Inflammatory macrophage (primary cell): ENCODE measurements at places on chromosomes 7 and 10.

- DNase-seq: peak; percentile 57
These were observed 45.6 kb downstream of the ZNF438 start for GRCh38 chr10:30986053-30986555.

- DNase-seq: no peak
These were observed 168.0 kb downstream of the SORCS1 start for GRCh38 chr10:106996510-106996909.

GRCh38 chr7:289209-289755, 688 bp upstream of the FOXL3 start:
- DNase-seq: no peak

DNA sequence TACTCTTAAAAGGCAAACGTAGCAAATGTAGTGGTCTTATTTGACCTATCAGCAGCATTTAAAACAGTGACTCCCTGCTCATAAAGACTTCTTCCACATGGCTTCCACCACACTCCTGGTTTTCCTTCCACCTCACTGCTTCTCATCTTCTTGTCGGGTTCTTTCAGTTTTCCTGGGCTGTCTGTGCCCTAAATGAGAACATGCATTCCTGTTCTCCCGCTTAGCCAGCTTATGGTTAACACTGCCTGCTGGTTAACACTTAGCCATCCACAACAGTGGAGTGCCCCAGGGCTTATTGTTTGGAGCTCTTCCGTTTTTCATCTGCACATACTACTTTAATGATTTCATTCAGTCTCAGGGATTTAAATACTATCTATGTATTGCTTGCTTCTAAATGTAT, 34.3 kb upstream of the EXOC6 start:
- DNase-seq: no peak

- no peak for DNase-seq
These were observed 4.1 kb downstream of the LRRC17 start for GRCh38 chr7:102916881-102917280.

- no peak for DNase-seq
These were observed 2.7 kb downstream of the PIK3CG start for GRCh38 chr7:106867641-106868351.

DNA sequence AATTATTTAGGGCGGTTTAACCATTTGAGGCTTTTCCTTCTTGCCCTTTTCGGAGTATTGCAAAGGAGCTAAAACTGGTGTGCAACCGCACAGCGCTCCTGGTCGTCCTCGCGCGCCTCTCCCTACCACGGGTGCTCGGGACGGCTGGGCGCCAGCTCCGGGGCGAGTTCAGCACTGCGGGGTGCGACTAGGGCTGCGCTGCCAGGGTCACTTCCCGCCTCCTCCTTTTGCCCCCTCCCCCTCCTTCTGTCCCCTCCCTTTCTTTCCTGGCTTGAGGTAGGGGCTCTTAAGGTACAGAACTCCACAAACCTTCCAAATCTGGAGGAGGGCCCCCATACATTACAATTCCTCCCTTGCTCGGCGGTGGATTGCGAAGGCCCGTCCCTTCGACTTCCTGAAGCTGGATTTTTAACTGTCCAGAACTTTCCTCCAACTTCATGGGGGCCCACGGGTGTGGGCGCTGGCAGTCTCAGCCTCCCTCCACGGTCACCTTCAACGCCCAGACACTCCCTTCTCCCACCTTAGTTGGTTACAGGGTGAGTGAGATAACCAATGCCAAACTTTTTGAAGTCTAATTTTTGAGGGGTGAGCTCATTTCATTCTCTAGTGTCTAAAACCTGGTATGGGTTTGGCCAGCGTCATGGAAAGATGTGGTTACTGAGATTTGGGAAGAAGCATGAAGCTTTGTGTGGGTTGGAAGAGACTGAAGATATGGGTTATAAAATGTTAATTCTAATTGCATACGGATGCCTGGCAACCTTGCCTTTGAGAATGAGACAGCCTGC, 3.1 kb downstream of the FZD1 start:
- DNase-seq: no peak

GRCh38 chr7:151891753-151892152, 14.8 kb upstream of the PRKAG2 start:
- no peak for DNase-seq

GRCh38 chr10:71718165-71718698, 1.3 kb downstream of the C10orf105 start:
- DNase-seq: no peak

DNA sequence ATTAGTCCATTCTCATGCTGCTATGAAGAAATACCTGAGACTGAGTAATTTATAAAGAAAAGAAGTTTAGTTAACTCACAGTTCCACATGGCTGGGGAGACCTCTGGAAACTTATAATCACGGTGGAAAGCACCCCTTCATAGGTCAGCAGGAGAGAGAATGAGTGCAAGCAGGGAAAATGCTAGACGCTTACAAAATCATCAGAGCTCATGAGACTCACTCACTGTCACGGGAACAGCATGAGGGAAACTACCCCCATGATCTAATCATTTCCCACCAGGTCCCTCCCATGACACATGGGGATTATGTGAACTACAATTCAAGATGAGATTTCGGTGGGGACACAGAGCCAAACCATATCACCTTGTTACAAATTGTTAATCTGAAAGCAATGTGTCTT, 15.8 kb downstream of the TAS2R39 start:
- peak; percentile 57 for DNase-seq

- no peak for DNase-seq
These were observed 304.8 kb downstream of the GLRX3 start for GRCh38 chr10:130440971-130441370.

GRCh38 chr10:10589540-10590303, 427.9 kb upstream of the CELF2 start:
- DNase-seq: peak; percentile 1

DNA sequence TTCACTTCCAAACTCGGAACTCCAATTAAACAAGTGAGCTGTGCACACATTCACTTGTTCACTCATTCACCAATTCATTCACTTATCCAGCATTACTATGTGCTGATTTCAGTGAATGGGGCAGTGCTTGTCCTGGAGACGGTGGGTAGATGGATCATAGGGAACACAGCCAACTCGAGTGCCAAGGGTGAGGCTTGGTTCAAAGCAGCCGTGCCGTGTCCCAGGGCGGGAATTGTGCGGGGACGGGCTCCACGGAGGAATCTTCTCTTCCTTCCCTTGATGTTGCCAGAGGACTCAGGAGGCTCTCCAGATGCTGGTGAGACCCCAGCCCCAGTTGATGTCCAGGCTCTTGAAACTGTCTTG, 2.9 kb downstream of the SH2D4B start:
- no peak for DNase-seq

GRCh38 chr7:22782616-22783232, 39.9 kb downstream of the TOMM7 start:
- DNase-seq: peak; percentile 73

DNA sequence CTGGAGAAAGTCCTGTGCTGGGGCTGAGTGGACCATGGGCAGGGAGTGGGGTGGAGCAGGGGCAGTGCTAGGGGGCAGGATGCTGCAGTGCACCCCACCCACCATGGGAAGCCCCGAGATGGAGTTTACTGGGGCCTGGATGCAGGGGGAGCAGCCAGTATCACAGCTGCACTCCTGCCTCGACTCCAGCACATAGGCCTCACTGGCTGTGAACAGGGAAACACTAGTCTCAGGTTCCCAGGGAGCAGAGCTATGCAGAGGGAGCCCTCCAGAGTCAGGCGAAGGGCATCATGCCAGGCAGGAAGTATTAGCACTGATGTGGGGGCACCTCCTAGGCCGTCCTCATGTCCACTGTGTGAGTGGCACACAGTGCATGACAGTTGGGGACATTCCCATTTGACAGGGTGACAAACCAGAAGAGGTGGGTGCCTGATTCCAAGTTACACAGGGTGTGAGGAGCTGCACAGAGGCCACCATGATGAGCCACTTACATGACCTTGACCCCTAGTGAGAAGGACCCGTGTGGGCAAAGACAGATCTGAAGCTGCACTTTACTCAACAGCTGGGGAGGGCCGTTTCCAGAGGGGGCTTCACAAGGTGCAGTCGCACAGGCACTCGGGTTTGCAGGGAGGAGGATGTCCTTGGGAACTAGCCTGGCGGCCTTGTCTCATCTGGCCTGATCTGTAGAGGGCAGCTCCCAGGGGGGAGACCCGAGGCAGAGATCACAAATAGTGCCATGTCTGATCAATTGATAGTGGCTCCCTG, 69.9 kb upstream of the LRRC4 start:
- DNase-seq: no peak

- DNase-seq: peak; percentile 1
These were observed 121.5 kb downstream of the NKX6-2 start for GRCh38 chr10:132664407-132664806.

GRCh38 chr10:26593896-26594295, 103.6 kb upstream of the PDSS1 start:
- DNase-seq: no peak

DNA sequence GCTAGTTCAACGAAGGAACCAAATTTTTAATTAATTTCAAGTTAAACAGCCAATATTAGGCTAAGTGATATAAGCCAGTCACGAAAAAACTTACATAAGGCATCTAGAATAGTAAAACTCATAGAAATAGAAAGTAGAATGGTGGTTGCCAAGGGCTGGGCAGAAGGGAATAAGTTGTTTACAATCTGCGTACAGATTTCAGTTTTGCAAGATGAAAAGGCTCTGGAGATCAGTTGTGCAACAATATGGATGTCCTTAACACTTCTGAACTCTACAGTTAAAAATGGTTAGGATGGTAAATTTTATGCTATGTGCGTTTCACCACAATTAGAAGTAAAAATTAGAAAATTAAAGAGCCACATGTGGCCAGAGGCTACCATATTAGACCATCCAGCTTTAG, 13.3 kb downstream of the SCRN1 start:
- peak; percentile 10 for DNase-seq

- no peak for DNase-seq
These were observed 15.9 kb downstream of the AQP1 start for GRCh38 chr7:30927559-30927958.

DNA sequence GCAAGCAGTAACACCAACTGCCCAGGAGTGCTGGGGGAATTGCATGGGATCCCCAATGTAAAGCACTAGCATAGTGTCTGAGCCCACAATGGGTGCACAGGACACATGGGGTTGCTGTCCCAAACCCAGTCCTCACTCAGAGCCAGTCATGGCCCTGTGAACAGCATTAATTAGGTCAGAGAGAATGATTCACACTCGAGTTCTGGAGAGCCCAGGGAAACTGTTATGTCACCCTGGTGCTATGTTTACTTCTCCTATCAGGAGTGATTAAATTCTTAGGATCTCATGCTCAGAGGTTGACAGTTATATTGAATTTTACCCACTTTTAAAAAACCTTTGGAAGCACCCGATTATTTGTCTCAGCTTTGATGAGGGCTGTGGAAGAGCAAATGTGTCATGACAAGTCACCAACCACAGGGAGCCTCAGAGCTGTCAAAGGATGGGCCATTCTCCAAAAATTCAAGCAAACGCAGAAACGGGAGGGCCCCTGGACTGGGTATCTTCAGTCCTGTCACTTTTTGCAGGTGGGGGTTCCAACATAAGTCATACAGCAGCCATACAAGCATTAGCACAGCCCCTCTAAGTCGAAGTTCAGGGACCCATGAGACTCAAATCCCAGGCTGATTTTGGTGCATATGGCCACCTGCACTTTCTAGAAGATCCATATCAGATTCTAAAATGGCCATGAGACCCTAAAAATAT, 1.3 kb upstream of the RASSF4 start:
- peak; percentile 81 for DNase-seq

GRCh38 chr10:38163617-38164016, 69.5 kb downstream of the ZNF37A start:
- no peak for DNase-seq

DNA sequence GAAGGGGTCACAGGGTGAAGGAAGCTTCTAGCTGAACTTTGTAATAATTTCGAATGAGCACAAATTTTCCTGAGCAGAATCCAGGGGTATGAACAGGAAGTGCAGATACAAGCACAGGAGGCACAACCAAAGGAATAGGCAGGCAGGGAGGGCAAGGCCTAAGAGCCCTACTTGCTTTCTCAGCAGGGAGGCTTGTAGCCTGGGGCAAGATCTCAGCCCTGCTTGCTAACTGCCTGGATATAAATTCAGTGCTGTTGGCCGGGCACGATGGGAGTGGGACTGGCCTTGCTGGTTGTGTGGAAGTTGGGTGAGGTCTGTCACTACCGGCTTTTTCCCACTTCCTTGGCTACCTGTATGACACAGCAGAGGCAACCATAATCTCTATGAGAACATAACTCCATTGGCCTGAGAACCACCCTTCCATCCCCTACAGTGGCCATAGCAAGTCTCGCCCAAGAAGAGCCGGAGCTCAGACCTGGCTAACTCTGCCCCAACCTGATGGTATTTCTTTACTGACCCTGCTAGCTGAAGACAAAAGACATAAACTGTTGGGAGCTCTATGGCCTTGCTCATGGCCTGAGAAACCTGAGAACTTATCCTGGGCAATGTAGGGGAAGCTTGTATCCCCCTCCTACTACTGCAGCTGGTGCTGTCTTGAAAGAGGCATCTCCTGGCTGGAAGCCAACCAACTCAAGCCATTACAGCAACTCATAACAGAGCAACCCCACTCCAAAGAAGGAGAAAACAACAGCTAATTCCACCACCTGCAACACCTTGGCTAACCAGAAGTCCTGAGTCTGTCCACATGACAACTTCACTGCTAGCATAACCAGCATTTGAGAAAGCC, 27.6 kb downstream of the CLDN12 start:
- no peak for DNase-seq

GRCh38 chr7:45702751-45703150, 128.6 kb downstream of the ADCY1 start:
- no peak for DNase-seq

DNA sequence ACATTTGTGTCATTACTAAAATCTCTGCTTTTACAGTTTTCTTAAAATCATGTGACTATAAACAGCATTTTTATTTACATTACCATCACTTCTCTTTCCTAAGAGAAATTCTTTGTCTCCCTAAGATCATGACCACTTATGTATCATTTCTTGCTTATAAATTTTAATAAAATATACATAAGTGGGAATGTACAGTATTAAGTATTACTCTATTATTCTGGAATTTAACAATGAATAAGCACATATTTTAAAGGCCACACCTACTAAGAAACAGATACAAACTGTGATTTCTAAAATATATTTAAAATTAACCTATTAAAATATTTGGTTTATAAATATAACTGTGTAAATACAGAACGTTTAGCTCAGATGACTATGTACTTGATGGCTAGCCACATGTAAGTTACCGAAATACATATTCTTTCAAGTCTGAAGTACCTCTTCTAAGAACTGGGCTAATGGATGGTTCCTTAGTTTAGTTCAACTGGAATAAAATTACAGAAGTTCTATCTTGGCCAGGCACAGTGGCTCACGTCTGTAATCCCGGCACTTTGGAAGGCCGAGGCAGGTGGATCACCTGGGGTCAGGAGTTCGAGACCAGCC, 33.3 kb upstream of the PTPRN2 start:
- no peak for DNase-seq

DNA sequence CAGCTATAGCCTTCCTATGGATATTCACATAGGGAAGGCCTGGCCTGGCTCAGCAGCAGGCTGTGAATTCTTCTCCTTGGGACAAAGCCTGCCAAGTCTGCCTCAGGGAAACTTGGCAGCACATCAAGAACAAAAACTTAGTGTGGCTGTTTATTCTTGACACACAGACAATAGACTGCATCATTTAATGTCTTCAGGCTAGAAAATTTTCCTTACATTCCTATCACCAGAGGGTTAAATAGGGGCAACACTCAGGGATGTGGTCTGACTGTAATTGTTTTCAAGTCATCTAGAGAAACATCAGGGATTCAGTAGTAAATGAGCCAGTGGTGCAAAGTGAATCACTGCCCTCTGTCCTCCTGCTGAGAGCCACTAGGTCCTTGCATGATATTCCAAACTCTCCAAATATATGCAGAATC, 137.3 kb downstream of the SEMA3C start:
- DNase-seq: no peak

GRCh38 chr7:55335151-55335550, 30.0 kb upstream of the LANCL2 start:
- DNase-seq: no peak

- DNase-seq: no peak
These were observed 148.4 kb downstream of the MDFIC start for GRCh38 chr7:115070311-115070710.
